ENCODE measurements at places on chromosomes 12 and 14.

GRCh38 chr14:104146651-104147345, 8.4 kb downstream of the KIF26A start:
- DNase-seq = no peak

GRCh38 chr14:101514136-101514535, 47.2 kb upstream of the DIO3 start:
- DNase-seq = no peak

GRCh38 chr14:80679273-80679672, 262.3 kb downstream of the CEP128 start:
- DNase-seq = no peak

- no peak for DNase-seq
These were observed 201.4 kb upstream of the EEA1 start for GRCh38 chr12:93130366-93131054.

GRCh38 chr12:28086521-28087155, 103.6 kb upstream of the CCDC91 start:
- DNase-seq = no peak

- no peak for DNase-seq
These were observed 5.1 kb downstream of the IRAK3 start for GRCh38 chr12:66194122-66194521.

DNA sequence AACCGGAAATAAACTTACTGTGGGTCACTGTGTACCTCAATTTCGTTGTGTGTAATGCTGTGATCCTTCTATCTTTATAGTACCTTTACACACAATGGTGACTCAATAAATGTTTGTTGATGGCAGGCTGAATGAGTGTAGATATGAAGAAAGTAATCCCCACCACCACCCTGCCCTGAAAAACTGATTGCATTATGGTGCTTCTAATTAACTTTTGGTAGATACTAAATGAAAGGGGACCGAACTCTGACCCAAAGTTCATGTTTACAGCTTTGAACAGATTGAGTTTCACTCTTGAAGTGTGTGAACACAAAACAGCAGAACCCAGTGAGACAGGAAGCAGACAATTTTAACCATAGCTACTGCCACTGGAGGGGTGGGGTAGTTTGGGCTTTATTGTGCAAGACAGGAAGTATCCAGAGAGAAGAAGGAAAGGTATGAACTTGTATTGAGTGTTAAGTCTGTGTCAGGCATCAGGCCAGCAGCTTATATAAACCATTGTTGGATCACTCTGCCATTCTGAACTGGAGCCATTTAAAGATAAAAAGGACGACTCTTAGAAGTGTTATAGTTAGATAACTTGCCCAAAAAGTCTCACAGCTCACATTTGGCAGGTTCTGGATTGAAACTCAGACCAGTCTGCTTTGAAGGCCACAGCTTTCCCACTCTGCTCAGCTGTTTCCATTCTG, 197.0 kb upstream of the AMIGO2 start:
- peak; percentile 76 for DNase-seq

DNA sequence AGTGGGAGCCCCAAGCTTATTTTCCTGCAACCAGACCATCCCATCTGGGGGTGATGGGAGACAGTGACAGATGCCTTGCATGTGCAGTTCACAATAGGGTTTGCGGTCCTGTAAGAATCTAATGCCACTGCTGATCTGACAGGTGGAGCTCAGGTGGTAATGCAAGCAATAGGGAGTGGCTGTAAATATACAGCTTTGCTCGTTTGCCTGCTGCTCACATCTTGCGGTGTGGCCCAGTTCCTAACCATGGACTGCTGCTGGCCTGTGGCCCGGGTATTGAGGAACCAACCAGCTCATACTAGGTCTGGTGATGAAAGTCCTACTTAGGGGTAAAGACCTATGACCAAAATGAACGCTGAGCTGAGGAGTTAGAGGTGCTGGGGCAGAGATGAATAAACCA, 36.1 kb upstream of the CCDC88C start:
- no peak for DNase-seq

DNA sequence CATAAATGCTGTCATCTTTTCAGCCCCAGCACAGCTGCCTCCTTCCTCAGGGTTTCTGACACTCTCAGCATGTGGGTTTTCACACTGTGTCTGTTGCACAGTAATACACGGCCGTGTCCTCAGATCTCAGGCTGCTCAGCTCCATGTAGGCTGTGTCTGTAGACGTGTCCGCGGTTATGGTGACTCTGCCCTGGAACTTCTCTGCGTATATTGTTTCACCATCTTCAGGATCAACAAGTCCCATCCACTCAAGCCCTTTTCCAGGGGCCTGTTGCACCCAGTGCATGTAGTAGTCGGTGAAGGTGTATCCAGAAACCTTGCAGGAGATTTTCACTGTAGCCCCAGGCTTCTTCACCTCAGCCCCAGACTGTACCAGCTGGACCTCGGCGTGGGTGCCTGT, 1210.6 kb downstream of the TMEM121 start:
- DNase-seq = no peak

- DNase-seq = peak; percentile 74
These were observed 1.5 kb downstream of the CALM1 start for GRCh38 chr14:90398315-90398839.

- DNase-seq = no peak
These were observed 69.1 kb downstream of the PPP2R5E start for GRCh38 chr14:63474111-63474510.

All from CD4-positive, alpha-beta T cell treated with Interleukin-4 for 1 hour (primary cell).